H1 (cell line): ENCODE measurements at places on chromosomes 2 and 18.

DNA sequence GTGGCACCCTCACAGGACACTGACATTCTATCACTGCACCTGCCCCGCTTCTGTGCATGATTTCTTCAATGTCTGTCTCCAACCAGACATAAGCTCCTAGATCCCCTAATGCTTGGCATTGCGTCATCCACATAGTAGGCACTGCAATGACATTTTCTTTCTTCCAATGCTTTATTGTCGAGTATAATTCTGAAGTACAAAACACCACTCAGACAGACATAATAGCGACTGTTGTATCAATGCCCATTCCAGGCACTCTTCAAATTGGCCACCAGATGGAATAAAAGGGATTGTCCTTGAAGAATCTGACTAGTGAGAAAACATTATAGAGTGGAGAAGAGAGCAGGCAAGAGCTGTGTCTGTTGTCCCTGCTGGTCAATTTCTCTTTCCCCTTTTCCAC lies 89.0 kb downstream of the LPIN1 start:
- H3K4me3 ChIP-seq: no peak overlapping the region
- no peaks in the 10 kb centered on the region for H3K27me3 ChIP-seq
- no peak for DNase-seq
- no peaks in the 10 kb centered on the region for H3K4me1 ChIP-seq
- H3K27ac ChIP-seq: no peak overlapping the region
- no peaks in the 10 kb centered on the region for H3K36me3 ChIP-seq

DNA sequence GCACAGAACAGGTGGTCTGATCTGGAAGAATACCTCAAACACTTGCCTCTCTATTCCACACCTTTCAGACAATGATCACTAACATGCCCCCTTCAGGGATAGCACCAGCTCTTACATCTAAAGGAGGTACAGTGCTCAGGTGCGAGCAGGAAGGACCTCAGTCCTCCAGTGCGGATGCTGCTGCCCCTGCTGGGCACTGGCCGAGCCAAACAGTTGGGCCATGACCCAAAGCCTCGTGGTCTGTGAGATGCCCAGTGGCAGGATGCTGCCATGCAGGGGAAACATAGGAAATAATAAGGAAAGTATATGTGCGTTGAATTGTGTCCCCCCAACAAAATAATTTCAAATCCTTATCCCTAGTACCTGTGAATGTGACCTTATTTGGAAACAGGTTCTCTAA lies 243.7 kb downstream of the NDUFA10 start:
- H3K4me3 ChIP-seq: no peak overlapping the region
- H3K36me3 ChIP-seq: no peaks in the 10 kb centered on the region
- no peaks in the 10 kb centered on the region for H3K27me3 ChIP-seq
- no peak for DNase-seq
- no peaks in the 10 kb centered on the region for H3K4me1 ChIP-seq

DNA sequence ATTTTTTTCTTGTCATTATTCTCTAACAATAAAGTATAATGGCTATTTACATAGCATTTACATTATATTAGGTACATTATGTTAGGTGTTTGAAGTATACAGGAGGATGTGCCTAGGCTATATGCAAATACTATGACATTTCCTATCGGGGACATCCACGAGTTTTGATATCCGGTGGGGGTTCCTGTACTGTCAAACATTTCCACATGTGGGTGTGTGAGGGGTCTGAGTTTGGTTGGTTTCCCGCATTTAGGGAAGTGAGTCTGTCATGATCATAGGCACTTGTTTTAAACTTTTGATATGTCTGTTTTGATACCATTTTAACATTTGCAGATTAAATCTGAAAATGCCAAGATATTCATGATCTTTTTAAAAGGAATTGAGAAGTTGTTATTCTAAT lies 76.0 kb downstream of the CEP192 start:
- DNase-seq: no peak
- no peak overlapping the region for H3K4me3 ChIP-seq
- peaks cover 34% of the 10 kb centered on the region for H3K36me3 ChIP-seq
- no peak overlapping the region for H3K27ac ChIP-seq
- H3K27me3 ChIP-seq: no peaks in the 10 kb centered on the region

DNA sequence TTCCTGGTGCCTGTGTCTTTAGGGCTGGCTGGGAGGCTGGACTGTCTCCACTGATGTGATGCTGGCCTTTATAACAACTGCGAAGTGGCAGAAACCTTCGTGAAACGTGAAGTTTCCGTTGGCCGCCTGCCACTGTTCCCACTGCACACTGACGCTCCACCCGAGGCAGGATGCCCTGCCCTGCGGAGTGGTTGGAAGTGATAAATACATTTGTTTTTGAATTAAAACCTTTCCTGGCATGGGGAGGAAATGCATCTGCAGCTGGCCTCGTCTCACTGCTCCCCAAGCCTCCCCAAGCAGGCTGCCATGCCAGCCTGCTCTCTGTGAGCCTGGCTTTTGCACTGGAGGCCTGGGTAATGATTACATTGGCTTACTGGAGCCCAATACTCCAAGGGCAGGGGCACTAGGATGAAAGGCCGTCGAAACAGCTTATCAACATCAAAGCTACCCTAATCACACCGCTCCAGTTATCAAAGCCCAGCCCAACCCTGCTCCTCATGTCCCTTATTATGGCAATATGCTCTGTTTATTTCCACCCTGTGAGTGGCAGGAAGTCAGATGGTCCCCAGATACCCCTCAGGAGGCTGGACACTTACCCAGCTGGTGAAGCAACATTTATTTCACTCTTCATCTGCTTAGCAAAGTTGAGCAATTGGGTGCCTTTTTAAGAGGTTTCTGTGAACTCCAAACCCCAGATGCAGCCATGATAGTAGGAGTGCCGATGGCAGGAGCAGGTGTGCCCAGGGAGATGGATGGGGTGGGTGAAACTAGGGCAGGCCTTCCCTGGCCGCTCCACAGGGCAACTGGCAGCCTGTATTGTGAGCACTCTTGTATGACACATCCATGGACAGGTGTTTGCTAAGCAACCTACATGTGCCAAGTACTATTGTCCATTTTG lies 97.4 kb upstream of the ITGA6 start:
- DNase-seq: no peak
- no peaks in the 10 kb centered on the region for H3K4me1 ChIP-seq
- no peak overlapping the region for H3K27ac ChIP-seq
- H3K27me3 ChIP-seq: no peaks in the 10 kb centered on the region

DNA sequence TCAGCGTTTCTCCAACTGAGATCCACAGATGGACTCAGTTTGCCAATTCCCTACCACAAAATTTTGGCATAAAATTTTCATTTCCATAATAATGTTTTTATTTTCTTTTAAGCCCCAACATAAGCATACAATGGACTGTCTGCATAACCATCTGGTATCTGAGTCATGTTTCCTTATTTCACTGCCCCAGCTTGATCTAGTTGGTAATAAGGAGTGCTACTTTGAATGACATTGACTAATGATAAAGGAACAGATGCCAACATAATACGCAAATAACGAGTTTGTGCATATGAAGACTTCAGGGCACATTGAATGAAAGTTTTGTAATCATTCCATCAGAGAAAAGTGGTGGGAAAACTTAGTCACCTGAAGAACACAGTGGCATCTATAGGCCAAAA lies 8.8 kb upstream of the MBD2 start:
- no peaks in the 10 kb centered on the region for H3K27me3 ChIP-seq
- H3K4me1 ChIP-seq: no peaks in the 10 kb centered on the region
- H3K27ac ChIP-seq: no peak overlapping the region
- DNase-seq: no peak
- H3K36me3 ChIP-seq: no peaks in the 10 kb centered on the region
- H3K4me3 ChIP-seq: no peak overlapping the region

DNA sequence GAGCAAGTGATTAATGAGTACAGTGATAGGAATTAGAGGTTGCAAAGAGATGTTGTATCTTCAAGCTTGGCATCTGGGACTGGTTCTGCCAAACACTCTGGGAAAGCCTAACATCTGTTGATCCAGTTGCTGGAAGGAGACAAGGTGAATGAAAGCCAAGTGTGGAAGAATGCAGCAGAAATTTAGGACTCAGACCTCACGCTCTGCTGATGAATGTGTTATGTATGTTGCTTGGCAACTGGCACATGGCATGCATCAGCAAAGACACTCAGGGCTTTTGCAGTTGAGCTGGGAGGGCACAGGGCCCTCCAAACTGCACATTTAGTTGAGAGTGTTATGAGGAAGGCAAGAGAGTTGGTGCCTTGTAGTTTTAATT lies 105.5 kb downstream of the COLEC12 start:
- no peaks in the 10 kb centered on the region for H3K36me3 ChIP-seq
- no peaks in the 10 kb centered on the region for H3K4me1 ChIP-seq
- DNase-seq: no peak
- H3K4me3 ChIP-seq: no peak overlapping the region

DNA sequence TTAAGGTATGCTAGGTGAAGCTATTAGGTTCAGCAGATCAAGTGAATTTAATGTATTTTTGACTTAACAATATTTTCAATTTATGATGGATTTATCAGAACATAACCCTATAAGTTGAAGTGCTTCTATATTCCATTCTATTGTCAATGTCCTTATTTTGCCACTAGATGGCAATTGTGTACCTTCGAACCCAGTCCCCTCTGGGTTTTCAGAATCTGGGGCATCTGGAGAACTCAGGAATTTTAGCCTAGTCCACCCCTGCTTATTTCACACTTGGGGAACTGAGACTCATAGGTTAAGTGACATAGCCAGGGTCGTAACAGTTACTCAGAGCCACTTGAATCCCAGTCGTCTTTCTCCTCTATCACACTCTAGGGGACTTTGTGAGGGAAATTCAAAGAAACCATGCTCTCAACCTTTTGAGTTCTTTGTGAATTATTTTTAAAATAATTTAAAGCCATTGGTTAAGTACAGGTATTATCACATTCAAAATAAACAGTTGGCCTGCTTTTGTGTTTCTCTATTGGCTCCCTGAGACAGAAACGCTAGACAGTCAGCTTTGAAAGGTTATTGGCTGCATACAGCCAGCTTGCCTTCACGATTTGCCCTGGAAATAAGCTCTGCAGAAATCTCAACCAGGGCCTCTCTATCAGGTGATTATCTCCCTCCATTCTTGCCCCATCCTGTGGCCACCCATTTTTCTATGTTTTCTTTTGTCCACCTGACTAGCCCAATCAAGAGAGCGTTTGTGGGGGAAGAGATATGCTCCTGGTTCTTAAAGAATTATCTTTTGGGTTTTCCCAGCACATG lies 145.0 kb downstream of the TTC27 start:
- DNase-seq: peak; percentile 5
- H3K4me1 ChIP-seq: 0 out of 2 replicates have a peak, but pooled peaks cover 4% of the 10 kb centered on the region
- H3K4me3 ChIP-seq: no peak overlapping the region
- H3K27me3 ChIP-seq: no peaks in the 10 kb centered on the region
- H3K36me3 ChIP-seq: no peaks in the 10 kb centered on the region
